Brain pericyte (primary cell): ENCODE measurements at places on chromosomes 7 and 10.

GRCh38 chr7:25624051-25624450 is 395.8 kb upstream of the NPVF start:
- DNase-seq, result no peak

- DNase-seq, result no peak
Measured at GRCh38 chr7:23469150-23469960, 936 bp downstream of the IGF2BP3 start.

- no peak for DNase-seq
Measured at GRCh38 chr7:144936314-144936713, 100.5 kb upstream of the TPK1 start.

DNA sequence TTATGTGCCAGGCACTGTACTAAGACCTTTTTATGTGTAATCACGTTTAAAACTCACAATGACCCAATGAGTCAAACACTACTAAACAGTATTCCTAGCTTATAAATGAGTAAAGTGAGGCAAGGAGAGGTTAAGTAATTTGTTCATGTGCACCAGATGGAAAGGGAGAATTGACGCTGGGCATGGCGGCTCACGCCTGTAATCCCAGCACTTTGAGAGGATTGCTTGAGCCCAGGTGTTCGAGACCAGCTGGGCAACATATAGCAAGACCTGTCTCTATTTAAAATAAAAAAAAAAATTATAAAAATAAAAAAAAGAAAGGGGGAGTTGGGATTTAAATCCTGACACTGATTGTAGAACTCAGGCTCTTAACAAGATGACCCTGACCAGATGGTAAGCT is 46.7 kb upstream of the DLG5 start:
- no peak for DNase-seq

DNA sequence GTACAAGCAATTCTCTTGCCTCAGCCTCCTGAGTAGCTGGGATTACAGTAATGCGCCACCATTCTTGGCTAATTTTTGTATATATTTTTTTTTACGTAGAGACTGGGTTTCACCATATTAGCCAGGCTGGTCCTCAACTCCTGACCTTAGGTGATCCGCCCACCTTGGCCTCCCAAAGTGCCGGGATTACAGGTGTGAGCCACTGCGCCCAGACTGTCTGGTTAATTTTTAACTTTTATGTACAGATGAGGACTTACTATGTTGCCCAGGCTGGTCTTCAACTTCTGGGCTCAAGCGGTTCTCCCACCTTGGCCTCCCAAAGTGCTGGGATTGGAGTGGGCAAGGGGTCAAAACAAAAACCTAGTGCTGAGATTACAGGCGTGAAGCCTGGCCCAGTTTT is 101.8 kb downstream of the JMJD1C start:
- DNase-seq, result no peak

- DNase-seq, result no peak
Measured at GRCh38 chr10:124609698-124610097, 134.5 kb downstream of the FAM53B start.
